Aorta (tissue), 5 donors: ENCODE measurements at places on chromosomes 13 and 19. TPM values are rescaled to one million over a fixed set of nuclear protein-coding genes. Genes with fewer than 3 reads are reported as not detected.

DNA sequence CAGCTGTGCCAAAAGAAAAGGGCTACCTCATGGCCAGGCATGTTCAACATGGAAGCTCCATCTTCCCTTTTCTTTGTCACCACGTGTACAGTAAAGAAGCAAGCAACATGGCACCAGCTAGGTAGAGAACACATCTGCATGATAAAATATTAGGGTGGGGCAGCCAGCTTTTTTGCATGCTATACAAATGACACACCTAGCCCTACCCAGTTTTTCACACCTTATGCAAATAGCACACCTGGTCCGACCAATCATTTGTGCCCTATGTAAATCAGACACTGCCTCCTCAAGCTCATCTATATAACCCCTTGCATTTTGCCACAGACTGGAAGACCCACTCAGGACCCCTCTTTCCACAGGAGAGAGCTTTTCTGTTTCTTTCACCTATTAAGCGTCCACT is 85.5 kb downstream of the STOML3 start:
- H3K27me3 ChIP-seq: no peaks in the 10 kb centered on the region
- no peak for DNase-seq
- no peak overlapping the region for H3K4me3 ChIP-seq
- no peak overlapping the region for H3K27ac ChIP-seq

GRCh38 chr13:66958611-66959010 is 271.5 kb downstream of the PCDH9 start:
- H3K27me3 ChIP-seq: no peaks in the 10 kb centered on the region
- DNase-seq: no peak
- no peaks in the 10 kb centered on the region for H3K36me3 ChIP-seq

DNA sequence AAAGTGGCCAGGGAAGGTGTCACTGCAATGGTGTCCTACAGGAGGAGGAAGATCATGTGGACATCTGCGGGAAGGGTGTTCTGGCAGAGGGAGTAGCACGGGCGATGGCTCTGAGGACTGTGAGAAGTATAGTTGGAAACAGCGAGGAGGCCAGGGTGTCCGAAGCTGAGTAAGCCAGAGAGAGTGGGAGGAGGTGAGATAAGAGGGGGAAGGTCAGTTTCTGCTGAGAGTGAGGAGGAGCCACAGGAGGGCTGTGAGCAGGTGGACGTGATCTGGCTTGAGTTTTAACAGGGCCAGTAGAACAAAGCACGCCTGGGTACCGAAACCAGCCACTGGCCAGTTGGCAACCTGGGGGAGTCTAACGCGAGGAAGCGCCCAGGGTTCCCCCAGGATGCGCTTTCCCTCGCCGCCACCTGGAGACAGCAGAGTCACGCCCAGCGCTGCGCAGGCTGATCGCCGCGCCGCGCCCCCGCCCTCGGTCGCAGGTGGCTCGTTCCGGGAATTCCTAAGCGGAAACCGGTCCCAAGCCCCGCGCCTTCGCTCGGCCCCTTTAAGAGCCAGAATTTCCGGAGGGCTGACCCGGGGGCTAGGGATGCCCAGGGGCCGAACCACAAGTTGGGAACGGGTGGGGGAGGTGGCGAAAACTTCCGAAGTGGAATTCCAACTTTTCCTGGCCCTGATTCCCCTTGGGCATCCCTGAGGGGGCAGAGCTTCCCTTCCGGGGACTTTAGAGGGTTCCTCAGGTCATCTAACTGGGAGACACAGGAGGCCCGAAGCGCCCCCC is 1.1 kb upstream of the LSR start:
- no peak overlapping the region for H3K27ac ChIP-seq
- DNase-seq: no peak
- peaks cover 2% of the 10 kb centered on the region for H3K27me3 ChIP-seq
- H3K4me3 ChIP-seq: peak overlapping the region; percentile 0
- no peaks in the 10 kb centered on the region for H3K36me3 ChIP-seq

GRCh38 chr13:95704510-95704909 is 27.6 kb downstream of the DNAJC3 start:
- H3K36me3 ChIP-seq: no peaks in the 10 kb centered on the region
- H3K4me3 ChIP-seq: no peak overlapping the region
- no peak for DNase-seq

GRCh38 chr19:17866312-17866963 is 5.3 kb upstream of the SLC5A5 start:
- no peak overlapping the region for H3K4me3 ChIP-seq
- H3K36me3 ChIP-seq: no peaks in the 10 kb centered on the region
- DNase-seq: no peak
- no peaks in the 10 kb centered on the region for H3K27me3 ChIP-seq

- DNase-seq: peak; percentile 50
- no peaks in the 10 kb centered on the region for H3K36me3 ChIP-seq
- H3K4me1 ChIP-seq: no peaks in the 10 kb centered on the region
- H3K4me3 ChIP-seq: no peak overlapping the region
- H3K27me3 ChIP-seq: no peaks in the 10 kb centered on the region
Measured at GRCh38 chr19:37932985-37933936, 26.3 kb downstream of the SIPA1L3 start.

DNA sequence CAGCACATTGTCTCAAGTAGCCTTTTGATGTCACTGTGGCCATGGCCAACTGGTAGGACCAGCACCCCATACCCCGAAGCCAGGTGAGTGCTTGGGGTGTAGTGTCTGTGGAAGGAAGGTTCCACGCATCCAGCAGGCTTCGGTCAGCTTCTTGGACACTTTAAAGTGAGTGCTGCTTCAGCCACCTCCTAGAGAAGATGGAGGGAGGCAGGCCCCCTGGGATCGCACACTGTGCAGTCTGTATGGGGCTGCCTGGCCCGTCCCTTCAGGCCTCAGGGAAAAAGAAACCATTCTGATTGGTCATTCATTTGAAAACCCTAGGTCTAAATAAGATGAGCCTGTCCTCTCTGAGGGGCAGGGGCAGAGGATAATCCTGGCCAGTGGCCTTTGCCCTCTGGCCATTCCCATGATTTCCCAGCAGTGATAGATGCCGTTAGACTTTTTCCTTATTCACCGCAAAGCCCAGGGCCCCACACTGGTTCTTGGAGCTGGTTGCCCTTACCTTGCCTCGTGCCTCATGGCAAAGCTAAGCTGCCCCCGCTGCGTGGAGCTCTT is 30.7 kb downstream of the GATAD2A start:
- H3K4me1 ChIP-seq: no peaks in the 10 kb centered on the region
- no peaks in the 10 kb centered on the region for H3K27me3 ChIP-seq
- H3K27ac ChIP-seq: no peak overlapping the region
- no peaks in the 10 kb centered on the region for H3K36me3 ChIP-seq

- no peak for DNase-seq
- H3K27ac ChIP-seq: no peak overlapping the region
- H3K4me1 ChIP-seq: no peaks in the 10 kb centered on the region
Measured at GRCh38 chr19:24046550-24046949, 40.4 kb upstream of the ZNF254 start.

DNA sequence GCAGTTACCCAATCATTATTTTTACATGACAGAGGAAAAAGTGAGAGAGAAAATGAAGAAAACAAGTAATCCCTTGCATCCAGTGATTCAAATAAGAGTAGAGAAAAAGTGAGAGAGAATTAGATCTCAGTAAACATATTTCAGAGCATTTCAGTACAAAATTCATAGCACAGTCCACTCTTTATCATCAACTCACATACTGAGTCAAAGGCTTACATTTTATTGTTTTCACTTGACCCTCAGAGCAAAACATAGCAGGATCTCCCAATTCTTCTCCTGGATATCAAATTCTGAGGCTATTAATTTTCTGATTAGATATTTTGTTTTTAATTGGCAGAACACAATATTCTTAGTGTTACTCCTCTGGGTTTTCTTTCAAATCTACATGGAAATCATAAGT is 1568.3 kb upstream of the PRR20A start:
- DNase-seq: no peak
- H3K36me3 ChIP-seq: no peaks in the 10 kb centered on the region
- no peak overlapping the region for H3K4me3 ChIP-seq

- H3K36me3 ChIP-seq: no peaks in the 10 kb centered on the region
- H3K27me3 ChIP-seq: no peaks in the 10 kb centered on the region
- DNase-seq: no peak
- H3K4me3 ChIP-seq: no peak overlapping the region
- H3K27ac ChIP-seq: no peak overlapping the region
- no peaks in the 10 kb centered on the region for H3K4me1 ChIP-seq
Measured at GRCh38 chr19:19425170-19425875, 19.8 kb downstream of the GATAD2A start.

GRCh38 chr19:16594131-16594586 is 21.9 kb upstream of the SLC35E1 start:
- no peak overlapping the region for H3K4me3 ChIP-seq
- no peak for DNase-seq
- no peaks in the 10 kb centered on the region for H3K27me3 ChIP-seq
- no peaks in the 10 kb centered on the region for H3K36me3 ChIP-seq
- H3K27ac ChIP-seq: no peak overlapping the region
- H3K4me1 ChIP-seq: no peaks in the 10 kb centered on the region

DNA sequence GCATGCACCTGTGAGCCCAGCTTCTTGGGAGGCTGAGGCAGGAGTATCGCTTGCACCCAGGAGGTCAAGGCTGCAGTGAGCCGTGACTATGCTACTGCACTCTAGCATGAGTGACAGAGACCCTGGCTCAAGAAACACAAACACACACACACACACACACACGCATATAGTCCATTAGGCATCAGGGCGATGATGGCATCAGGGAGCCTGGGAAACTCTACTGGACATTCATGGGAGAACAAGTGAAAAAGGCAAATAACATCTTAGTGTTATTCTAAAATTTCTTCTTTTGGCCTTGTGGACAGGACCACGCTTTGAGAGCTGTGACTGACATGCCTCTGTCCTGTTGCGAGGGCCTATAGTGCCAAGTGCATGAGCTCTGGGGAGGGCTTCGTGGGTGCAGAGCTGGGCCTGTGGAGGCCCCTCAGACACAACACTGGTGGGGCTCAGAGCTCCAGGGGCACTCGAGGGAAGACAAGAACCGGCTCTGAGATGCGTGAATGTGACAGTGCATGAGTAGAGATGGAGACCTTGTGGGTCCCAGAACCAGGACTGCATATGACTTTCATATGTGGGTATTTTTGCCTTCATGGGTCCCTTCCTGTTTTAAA is 8.0 kb upstream of the USF2 start:
- H3K4me1 ChIP-seq: no peaks in the 10 kb centered on the region
- H3K27ac ChIP-seq: no peak overlapping the region
- H3K36me3 ChIP-seq: no peaks in the 10 kb centered on the region
- DNase-seq: peak; percentile 40
- no peaks in the 10 kb centered on the region for H3K27me3 ChIP-seq

GRCh38 chr19:4038661-4039423 is 27.9 kb downstream of the ZBTB7A start:
- no peak for DNase-seq
- H3K36me3 ChIP-seq: peaks cover 6% of the 10 kb centered on the region
- H3K4me3 ChIP-seq: no peak overlapping the region

DNA sequence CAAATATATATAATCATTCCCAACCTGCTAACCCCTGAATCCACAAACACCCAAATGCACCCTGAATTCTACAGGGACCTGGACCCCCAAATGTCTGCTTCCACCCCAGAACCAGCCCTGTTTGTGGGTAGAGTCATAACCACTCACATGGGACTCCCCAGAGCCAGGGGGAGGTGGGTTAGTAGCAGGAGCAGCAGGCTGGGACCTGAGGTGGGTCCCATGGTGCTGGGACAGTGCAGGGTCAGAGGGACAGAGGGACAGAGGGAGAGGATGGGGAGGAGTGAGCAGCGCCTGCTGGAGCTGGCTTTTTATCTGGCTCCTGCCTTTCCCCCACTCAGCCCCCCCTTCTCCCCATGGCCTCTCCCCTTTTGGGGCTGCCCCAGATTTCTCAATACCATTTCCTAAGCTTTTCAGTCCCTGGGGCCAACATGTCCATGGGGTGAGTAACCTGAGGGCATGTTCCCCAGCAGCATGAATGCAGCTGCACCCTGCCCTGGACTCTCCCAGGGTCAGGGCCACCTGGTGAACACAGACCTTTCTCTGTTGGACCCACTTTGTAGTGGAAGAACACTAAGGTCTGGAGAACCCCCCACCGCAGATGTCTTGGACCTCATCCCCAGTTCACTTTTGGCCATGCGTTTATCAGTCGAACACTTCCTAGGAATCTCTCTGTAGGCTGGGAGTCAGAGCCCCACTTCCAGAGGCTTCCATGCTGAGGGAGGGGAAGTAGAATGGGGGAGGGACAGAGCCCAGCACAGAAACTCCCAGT is at the start of gene C3:
Gene C3 (minus strand): TSS at position 282 of the 769 bp plus-strand sequence. CDS start 61 bp downstream, at position 221.
- no peak within 1 kb of the TSS for H3K27ac ChIP-seq
- H3K4me1 ChIP-seq: no peaks in the 10 kb centered on the region
- H3K36me3 ChIP-seq: no peaks in the 10 kb centered on the region
- DNase-seq: no peak
- no peak within 1 kb of the TSS for H3K4me3 ChIP-seq
- H3K27me3 ChIP-seq: no peaks in the 10 kb centered on the region

GRCh38 chr19:3471954-3472655 is 8.2 kb downstream of the SMIM24 start:
- H3K27me3 ChIP-seq: no peaks in the 10 kb centered on the region
- H3K27ac ChIP-seq: no peak overlapping the region
- no peak overlapping the region for H3K4me3 ChIP-seq
- no peaks in the 10 kb centered on the region for H3K36me3 ChIP-seq
- H3K4me1 ChIP-seq: no peaks in the 10 kb centered on the region
- peak; percentile 88 for DNase-seq

DNA sequence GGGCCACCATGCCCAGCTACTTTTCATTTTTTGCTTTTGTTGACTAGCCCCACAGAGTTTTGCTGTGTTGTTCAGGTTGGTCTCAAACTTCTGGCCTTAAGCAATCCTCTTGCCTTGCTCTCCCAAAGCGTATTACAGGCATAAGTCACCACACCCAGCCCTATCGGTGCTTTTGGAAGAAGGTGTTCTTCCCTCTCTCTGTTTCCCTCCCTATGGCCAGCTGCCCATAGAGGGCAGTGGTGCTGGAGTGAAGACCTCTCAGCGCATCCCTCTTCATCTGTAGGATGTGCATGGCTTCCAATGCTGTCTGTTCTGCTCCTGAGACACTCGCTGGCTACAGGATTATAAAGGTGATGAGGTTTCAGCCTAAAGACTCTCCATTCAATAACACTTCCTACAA is 1.3 kb upstream of the CD22 start:
- no peak overlapping the region for H3K27ac ChIP-seq
- H3K36me3 ChIP-seq: no peaks in the 10 kb centered on the region
- no peaks in the 10 kb centered on the region for H3K4me1 ChIP-seq

DNA sequence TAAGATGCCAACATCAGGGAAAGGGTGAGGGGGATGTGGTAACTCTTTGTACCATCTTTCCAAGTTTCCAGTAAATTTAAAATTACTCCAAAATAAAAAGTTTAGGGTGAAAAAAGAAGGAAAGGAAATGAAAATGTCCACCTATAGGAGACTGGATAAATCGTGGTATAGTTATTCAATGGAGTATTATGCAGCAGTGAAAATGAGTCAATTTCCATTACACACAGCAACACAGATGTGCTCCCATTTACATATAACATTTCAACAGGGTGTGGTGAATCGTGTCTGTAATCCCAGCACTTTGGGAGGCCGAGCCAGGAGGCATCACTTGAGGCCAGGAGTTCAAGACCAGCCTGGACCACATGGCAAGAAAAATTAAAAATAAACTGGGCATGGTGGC is 7.4 kb upstream of the ZNF541 start:
- no peak for DNase-seq
- no peaks in the 10 kb centered on the region for H3K4me1 ChIP-seq
- no peaks in the 10 kb centered on the region for H3K27me3 ChIP-seq

- no peaks in the 10 kb centered on the region for H3K27me3 ChIP-seq
- H3K4me1 ChIP-seq: no peaks in the 10 kb centered on the region
- H3K27ac ChIP-seq: no peak overlapping the region
- DNase-seq: no peak
Measured at GRCh38 chr19:47240556-47240955, 9.6 kb upstream of the BBC3 start.

Gene GGN
- 6.9 TPM for polyA plus RNA-seq

Gene C1QTNF9
- polyA plus RNA-seq: not detected

Gene FAM83E
- polyA plus RNA-seq: 0.74 TPM

Gene MBD3L2
- not detected for polyA plus RNA-seq

Gene ZNF610
- 1.6 TPM for polyA plus RNA-seq
